Upper lobe of right lung (tissue), 1 donor: ENCODE measurements at places on chromosomes 6 and 20. TPM values are rescaled to one million over a fixed set of nuclear protein-coding genes. Genes with fewer than 3 reads are reported as not detected.

Gene ZBTB9
- 5.8 TPM for total RNA-seq

Gene ME1
- 14.7 TPM for total RNA-seq

GRCh38 chr6:168208402-168208801 lies 111.2 kb downstream of the DACT2 start:
- H3K36me3 ChIP-seq: no peaks in the 10 kb centered on the region
- no peak for DNase-seq
- H3K4me3 ChIP-seq: no peak overlapping the region
- no peak overlapping the region for H3K27ac ChIP-seq
- H3K4me1 ChIP-seq: no peaks in the 10 kb centered on the region

Gene BCLAF1
- 122 TPM for total RNA-seq

- H3K27me3 ChIP-seq: no peaks in the 10 kb centered on the region
- H3K4me3 ChIP-seq: no peak overlapping the region
- no peak overlapping the region for H3K27ac ChIP-seq
- DNase-seq: no peak
Observed at GRCh38 chr20:14717134-14717999, 380.0 kb upstream of the FLRT3 start.

GRCh38 chr6:127186889-127187288 lies 68.4 kb downstream of the RSPO3 start:
- H3K4me1 ChIP-seq: no peaks in the 10 kb centered on the region
- no peaks in the 10 kb centered on the region for H3K27me3 ChIP-seq
- no peak overlapping the region for H3K27ac ChIP-seq
- peak; percentile 91 for DNase-seq

Gene PACRG
- 1.5 TPM for total RNA-seq

DNA sequence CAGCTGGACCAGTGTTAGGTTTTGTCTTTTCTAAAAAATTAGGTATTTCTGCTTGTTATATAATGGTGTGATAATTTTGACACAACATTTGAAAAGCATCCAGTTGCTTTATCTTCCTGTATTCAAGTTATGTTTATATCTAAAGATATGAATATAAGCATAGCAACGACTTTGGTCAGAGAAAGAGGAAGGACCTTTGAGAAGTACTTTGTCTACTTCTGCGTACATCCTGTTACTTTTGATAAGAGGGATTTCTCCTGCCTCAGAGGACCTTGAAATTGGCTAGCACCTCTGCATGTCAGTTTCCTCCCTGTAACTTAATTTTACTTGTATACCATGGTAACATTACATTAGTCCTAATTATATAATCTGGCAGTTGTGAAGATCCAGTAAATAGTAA lies 24.8 kb downstream of the PHF20 start:
- H3K36me3 ChIP-seq: peaks cover 13% of the 10 kb centered on the region
- no peaks in the 10 kb centered on the region for H3K27me3 ChIP-seq
- peaks cover 9% of the 10 kb centered on the region for H3K4me1 ChIP-seq

GRCh38 chr6:54058236-54058635 lies 53.0 kb upstream of the MLIP start:
- no peaks in the 10 kb centered on the region for H3K4me1 ChIP-seq
- no peaks in the 10 kb centered on the region for H3K36me3 ChIP-seq
- H3K4me3 ChIP-seq: no peak overlapping the region
- H3K27ac ChIP-seq: no peak overlapping the region
- no peaks in the 10 kb centered on the region for H3K27me3 ChIP-seq

- H3K4me1 ChIP-seq: no peaks in the 10 kb centered on the region
- H3K4me3 ChIP-seq: peak within 1 kb of the TSS; percentile 45
- H3K27me3 ChIP-seq: peaks cover 10% of the 10 kb centered on the region
- H3K27ac ChIP-seq: no peak within 1 kb of the TSS
- peak; percentile 69 for DNase-seq
Observed at GRCh38 chr6:71886184-71887005, at the start of gene RIMS1. TSS of gene RIMS1 (plus strand) at chr6:71886550. CDS start at chr6:71887024, 474 bp downstream.

Gene PRRT1
- 1.4 TPM for total RNA-seq

Gene RXRB
- 46.6 TPM for total RNA-seq

DNA sequence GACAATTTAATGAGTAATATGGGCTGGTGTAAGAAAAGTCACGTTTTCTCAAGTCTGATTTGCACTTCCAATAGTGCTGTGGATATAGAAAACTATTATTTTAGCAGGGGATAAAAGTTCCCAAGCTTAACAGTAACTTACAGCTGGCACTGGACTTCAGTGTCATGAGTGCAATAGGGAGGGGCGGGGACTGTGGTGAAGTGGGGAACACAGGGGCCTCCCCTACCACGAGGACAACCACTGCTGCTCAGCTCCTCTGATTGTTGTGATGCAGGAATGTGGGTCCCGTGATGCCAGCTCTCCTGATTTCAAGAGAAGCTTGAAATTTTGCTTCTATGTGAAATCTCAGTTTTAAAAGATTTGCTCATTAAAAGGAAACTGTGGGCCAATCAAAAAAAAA lies 24.0 kb downstream of the SLC13A3 start:
- no peaks in the 10 kb centered on the region for H3K36me3 ChIP-seq
- H3K4me1 ChIP-seq: no peaks in the 10 kb centered on the region
- DNase-seq: no peak
- no peaks in the 10 kb centered on the region for H3K27me3 ChIP-seq

DNA sequence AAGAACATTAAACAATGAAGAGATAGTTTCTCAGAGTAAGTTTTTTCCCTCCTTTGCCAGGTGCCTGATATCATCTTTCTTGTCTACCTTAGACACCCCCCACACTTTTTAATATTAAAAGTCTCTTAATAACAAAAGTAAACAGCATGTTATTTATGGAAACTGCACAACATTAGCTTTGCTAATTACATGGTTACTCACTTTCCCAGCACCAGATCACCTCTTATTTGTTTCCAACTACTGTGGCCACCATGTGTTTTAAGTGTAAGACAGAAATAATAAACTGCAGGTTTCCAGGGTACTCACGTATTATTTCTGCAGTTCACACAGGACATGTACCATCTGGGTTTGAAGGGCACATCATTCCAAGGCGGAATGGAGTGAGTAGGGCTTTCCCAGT lies 125.0 kb downstream of the TRMT11 start:
- H3K4me1 ChIP-seq: no peaks in the 10 kb centered on the region
- DNase-seq: no peak
- no peak overlapping the region for H3K4me3 ChIP-seq

DNA sequence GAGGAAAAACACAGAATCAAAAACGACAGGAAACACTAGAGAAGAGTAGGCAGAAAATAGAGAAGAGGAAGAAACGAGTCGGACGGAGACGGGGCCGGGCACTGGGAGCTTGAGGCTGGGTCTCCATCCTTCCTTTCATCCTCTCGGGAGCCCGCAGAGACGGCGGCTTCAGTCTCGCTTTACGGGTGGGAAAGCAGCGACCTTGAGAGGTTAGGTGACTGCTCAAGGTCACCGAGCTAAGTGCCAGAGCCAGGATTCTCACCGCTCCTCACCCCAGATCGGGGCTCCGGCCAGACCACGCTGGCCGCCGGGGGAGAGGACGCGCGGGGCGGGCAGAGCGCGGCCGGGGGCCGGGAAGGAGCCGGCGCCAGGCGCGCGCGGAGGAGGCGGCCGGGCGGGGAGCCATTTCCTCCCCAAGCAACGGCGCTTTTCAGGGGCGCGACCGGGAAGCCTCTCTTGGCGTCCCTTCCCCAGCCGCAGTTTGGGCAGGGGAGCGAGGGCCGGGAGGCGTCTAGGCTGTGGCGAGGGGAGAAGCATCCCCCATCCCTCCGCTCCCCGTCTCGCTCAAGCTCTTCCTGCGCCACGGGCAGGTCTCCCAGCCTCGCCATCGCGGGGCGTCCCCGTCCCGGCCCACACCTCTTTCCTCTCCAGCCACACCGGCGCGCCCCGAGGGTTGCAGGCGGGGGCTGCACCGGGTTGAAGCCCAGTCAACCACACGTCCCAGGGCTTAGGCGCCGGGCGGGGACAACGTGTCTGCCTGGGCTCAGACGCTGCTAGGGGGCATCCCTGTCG lies 24.1 kb upstream of the MAP3K7 start:
- H3K36me3 ChIP-seq: no peaks in the 10 kb centered on the region
- peaks cover 8% of the 10 kb centered on the region for H3K4me1 ChIP-seq
- H3K27ac ChIP-seq: no peak overlapping the region
- peak overlapping the region; percentile 49 for H3K4me3 ChIP-seq

DNA sequence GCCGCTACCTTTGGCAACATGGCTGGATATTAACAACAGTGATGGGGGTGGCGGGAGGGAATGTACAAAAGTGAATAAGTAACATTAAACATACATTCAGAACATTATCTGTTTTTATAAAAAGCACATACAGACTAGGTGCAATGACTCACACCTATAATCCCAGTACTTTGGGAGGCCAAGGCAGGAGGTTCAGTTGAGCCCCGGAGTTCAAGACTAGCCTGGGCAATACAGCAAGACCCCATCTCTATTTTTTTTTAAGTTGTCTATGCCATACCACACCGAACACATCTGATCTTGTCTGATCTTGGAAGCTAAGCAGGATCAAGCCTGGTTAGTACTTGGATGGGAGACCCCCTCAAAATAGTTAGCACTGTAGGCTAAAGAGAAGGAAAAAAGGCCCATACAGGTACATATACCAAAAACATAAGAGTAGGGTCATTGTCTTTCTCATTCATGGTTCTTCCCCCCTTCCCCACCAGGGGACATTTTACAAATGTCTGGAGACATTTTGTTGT lies 1.7 kb upstream of the HCK start:
- H3K27ac ChIP-seq: no peak overlapping the region
- H3K27me3 ChIP-seq: peaks cover 47% of the 10 kb centered on the region
- H3K36me3 ChIP-seq: no peaks in the 10 kb centered on the region
- DNase-seq: no peak

DNA sequence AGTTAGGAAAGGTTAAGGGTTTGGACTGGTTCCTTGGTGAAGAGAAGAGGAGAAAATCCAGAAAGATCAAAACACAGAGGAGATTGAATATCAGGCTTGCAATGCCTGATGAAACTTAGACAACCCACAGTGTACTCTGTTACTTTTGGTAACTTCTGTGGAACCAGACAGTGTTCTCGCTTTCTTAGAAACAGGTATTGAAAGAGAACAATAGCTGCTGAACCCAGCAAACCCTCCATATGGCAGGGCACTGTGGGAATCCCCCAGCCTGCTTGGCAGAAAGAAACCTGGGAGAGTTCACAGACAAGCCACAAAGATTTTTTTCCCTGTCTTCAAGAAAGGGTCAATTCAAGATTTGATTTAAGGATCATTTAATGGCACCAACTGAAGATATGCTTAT lies 342.8 kb downstream of the FOXA2 start:
- DNase-seq: no peak
- no peak overlapping the region for H3K27ac ChIP-seq

DNA sequence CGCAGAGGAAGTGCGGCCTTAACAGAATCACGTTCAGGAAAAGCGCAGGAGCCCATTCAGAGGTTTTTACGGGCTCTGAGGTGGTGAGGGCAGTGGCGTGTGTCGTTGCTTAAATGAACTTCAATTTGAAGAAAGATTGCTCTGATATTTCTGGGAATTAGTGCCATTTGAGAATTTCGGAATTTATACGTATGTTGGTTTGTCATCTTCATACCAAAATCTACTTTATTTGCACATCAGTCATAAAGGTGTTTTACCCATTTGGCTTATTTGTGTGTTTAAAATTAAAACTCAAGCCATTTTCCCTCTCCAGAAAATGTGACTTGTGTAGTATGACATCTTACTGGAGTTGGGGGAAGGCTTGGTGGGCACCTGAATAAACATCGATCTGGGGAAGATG lies 48.1 kb upstream of the TULP4 start:
- no peaks in the 10 kb centered on the region for H3K36me3 ChIP-seq
- no peaks in the 10 kb centered on the region for H3K27me3 ChIP-seq
- H3K4me3 ChIP-seq: no peak overlapping the region

DNA sequence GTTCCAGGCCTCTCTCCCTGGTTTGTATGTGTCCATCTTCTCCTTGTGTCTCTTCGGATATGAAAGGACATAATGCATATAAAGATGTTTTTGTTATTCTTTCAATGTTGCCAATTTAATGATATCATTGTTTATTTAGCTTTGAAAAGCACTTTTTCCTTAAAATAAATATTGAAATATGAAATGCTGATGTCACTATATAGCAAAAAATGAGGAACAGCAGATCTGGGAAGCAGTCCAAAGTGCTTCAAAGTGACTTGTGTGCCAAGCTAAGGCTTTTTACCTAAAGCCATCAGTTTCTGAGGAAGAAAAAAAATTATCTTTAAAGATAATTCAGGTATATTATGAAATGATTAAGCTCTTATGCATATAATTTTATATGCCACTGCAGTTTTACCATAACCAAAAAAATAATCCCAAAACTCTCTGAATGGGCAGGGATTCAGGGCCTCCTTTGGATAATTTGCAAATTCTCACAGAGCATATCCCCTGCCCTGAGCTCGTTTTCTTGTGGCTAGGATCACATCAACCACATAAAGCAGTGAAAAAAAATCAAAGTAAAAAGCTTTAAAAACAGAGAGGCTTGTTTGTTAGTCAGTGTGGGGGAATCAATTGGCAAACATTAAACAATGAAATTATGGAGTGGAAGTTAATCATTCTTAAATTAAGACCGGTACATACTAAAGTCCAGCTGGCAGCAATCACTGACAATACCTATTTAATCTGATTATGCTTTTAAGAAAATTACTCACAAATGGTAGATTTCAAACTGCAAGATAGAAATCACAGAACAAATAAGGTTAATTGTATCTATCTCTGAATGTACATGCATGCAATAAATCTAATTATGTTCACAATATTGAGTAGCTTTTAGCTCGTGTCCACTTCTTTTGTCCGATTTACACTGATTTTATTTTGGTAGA lies 1027.9 kb upstream of the ADGRB3 start:
- DNase-seq: no peak
- no peak overlapping the region for H3K27ac ChIP-seq
- H3K36me3 ChIP-seq: no peaks in the 10 kb centered on the region
- H3K4me3 ChIP-seq: no peak overlapping the region
